T-helper 17 cell (primary cell): ENCODE measurements at places on chromosomes 2 and 18.

DNA sequence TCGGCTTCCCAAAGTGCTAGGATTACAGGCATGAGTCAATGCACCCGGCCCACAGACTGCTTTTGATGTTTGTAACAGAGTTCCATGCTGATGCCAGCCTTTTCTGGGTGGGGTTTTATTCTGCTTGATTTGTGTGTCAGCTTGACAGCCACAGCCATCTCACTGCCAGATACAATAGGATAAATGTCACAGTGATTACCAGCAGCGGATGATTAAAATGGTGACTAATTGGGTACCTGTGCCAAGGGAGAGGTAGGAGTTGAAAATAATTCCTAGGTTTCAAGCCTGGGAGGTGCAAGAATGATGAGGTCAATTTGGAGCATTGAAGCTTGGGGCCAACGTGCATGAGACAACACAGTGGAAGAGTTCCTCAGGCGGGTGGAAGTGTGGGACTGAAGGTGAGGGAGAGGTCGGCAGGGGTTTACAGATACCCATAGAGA lies 39.4 kb downstream of the SH2D6 start:
- DNase-seq: no peak

DNA sequence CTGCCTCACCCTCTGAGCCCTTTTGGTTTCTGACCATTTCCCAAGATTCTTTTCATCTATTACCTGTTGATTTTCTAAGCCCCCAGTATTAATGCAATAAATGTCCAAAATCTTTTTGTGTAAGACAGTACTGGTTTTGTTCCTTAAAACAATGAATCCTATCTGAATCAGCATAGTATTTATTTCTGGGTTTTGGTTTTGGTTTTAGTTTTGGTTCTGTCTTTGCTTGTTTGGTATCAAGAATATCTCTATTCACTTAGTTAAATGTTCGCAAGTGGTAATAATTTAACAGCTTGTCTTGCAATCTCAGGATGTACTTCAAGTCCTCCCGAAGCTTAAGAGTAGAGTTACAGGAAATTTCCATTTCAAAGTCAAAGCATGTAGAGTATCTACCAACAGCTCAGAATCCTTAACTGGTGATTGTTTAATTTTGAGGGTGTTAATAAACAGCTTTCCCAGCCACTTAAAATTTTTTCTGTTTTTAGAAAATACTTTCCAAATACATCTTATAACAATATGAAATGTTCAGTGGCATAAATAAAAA lies 67.7 kb upstream of the NEDD4L start:
- DNase-seq: no peak

GRCh38 chr2:127810156-127810618 lies 784 bp downstream of the WDR33 start:
- DNase-seq: no peak

DNA sequence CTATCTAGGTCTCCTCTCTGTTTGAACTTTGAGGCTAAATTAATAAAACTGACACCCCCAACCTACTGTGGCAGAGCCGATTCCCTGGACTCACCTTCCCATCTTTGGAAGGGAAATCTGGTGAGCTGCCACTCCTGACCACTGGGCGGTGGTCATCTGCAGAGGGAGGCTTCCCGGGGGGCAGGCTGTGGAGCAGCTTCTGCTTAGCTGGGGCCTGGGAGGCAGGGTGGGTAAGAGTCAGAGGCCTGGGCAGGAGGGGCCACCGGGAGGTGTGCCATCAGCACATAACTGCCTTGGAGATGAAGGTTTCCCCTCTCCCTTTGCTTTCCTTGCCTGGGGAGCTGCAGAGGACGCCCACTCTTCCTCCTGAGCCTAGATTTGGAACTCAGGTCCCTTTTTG lies 2.3 kb upstream of the NPPC start:
- DNase-seq: no peak

DNA sequence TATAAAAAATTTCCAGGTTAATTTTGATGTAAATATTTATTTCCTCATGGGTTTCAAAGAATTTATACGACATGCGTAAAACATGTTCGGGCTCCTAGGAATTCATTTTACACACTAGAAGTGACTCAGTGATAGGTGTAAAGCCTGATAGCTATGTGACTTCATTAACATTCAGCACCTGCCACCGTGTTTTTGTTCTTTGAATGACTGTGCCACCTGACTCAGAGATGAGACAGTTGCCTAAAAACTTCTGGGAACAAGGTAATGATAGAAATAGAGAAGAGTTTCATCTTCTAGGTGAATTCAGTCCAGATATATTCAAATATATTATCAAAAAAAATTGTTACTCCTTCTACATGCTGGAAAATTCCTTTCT lies 10.0 kb downstream of the IL1R2 start:
- DNase-seq: no peak
